ENCODE measurements at places on chromosomes 2 and 18.
A peak's percentile ranks its signal among the peaks of the same experiment; 100 is the strongest.

GRCh38 chr2:21281384-21281783, 157.6 kb downstream of the TDRD15 start:
- DNase-seq = no peak

DNA sequence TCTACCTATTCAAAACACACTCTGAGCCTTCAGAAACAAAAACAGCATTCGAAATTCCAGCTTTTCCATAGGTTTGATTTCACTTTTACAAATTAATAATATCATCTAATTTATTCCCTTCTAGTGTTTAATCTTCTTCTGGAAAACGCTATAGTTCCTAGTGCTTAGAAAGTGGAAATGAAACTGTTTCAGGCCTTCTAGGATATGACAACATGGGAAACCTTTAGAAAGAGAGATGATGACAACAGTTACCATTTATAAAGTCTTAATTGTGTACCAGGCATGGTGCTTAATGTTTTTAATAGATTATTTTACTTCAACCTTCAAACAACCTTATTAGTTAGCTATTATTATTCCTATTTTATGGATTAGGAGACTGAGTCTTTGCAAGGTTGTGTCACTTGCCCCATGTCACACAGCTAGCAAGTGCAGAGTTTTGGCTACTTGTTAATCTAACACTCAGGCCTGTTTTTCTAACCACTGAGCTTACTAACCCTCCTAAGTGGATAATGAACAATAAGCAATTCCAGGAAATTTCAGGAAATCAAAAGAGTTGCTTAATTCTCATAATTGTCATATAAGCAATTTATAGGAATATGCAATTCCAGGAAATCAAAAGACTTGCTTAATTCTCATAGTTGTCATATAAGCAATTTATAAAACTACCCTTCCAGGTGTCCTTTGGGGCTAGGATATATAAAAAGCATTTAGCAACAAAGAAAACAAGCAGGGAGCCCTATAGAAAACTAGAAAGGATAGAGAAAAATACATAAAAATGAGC, 206.0 kb downstream of the ZNF521 start:
- no peak for DNase-seq

DNA sequence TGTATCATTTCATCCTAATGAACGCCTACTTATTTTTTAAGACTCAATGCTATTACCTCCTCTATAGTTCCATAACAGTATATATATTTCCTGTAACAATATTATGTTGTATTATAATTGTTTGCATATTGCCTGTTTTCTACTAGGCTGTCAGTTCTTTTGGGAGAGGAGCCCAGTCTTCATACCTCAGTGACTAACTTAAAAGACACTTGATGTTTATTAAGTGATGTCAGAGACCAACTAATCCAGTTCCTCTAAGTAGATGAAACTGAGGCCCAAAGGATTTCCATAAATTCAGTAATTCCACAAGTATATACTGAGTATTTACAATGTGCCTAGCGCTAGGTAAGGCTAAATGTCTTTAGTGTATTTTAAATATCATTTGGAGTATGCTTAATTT, 48.9 kb upstream of the AAK1 start:
- no peak for DNase-seq

GRCh38 chr2:142892715-142893114, 15.3 kb downstream of the KYNU start:
- no peak for DNase-seq

DNA sequence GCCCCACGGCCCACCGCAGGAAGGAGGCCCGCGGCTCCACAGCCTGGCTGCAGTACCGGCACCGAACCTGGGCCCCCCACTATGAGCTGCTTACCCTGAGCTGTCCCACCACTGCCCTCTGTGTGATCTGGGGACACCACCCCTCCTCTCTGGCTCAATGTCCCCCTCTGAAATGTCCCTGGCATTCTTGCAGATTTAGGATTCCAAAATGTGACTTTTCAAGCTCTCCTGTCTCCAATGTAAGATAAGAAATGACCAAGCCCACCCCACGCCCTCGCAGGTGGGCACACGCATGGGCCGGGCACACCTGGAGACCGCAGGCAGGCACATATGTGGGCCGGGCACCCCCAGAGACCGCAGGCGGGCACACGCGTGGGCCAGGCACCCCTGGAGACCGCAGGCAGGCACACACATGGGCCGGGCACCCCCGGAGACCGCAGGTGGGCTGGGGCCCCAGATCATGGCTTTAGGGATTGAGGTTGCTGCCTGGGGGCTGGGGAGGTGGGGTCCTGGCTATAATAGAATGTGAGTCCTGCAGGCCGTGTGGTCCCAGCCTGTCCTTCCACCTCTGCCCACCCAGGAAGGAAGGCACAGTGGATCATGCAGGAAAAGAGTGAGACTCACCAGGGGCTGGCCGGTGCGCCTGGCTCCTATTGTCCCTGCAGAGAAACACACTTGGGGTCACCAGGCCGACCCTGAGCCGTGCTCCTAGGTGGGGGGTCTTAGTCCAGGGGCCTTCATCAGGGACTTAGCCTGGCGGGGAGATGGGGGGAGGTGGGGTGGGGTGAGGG, 7.2 kb downstream of the PDCD1 start:
- no peak for DNase-seq

DNA sequence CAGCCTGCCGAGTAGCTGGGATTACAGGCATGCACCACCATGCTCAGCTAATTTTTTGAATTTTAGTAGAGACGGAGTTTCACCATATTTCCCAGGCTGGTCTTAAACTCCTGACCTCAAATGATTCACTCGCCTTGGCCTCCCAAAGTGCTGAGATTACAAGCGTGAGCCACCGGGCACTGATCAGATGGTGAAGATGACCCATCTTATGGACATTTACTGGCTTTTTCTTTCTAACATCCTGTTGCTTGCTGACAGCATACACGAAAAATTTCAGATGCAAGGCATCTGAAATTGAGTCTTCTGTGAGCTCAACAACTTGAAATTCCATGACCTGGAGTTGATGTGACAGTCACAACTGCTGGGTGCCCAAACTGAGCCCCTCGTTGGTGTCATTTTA, 859.5 kb upstream of the CNTNAP5 start:
- DNase-seq = no peak

DNA sequence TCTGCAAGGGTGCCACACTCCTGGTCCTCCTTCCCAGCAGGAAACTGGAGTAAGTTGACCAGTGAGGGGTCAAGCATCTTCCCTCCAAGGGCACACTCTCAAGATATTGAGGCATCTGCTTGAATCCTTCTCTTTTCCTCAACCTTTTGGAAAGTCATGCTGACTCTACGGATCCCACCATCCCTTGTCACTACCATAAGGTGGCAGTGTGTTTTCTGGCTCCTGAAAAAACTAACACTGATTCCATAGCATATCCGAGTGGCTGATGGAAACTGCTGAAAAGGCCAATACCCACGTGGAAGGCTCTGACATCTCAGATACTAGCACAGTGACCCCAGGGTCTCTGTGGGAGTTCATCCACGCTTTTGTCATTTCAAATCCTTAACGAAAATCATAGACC, 37.1 kb downstream of the GPR45 start:
- DNase-seq = no peak

- no peak for DNase-seq
Observed at GRCh38 chr2:69166812-69167468, 154.0 kb downstream of the ANTXR1 start.

GRCh38 chr2:240567872-240568677, at the start of gene RNPEPL1:
Gene RNPEPL1 (plus strand): TSS chr2:240568484. CDS start chr2:240568587, 103 bp downstream.
- DNase-seq = peak; percentile 77

- no peak for DNase-seq
Observed at GRCh38 chr2:147636886-147637285, 207.9 kb upstream of the ACVR2A start.

DNA sequence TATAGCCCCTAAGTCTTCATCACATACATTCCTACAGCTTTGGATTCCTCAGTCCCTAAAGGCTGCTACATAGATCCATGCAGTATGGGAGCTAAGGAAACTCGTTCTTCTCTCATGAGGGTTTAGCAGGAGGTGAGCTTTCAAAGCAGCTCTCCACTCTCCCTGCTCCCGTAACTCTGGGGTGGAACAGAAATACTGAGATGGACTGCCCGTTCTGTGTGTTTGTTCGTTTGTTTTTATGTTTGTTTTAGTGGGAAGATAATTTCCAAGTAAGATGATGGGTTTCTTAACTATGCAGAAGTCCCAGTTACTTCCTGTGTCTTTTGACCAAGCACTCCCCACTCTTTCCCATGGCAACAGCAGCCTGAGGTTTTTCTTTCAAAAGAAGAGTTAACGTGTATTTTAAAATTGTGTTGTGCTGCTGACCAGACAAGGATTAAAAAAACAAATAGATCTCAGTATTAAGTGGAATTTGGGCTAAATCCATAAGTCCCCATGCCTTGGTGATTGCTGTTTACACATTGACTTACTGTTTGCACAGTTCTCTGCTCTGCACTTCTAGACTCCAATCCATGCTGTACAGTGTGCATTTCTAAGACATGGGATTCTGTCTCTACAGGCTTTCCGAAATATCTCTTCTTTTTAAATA, 156.4 kb upstream of the SH3BP4 start:
- DNase-seq = no peak

- no peak for DNase-seq
Observed at GRCh38 chr2:207782238-207783030, 12.7 kb upstream of the FZD5 start.

GRCh38 chr2:102588213-102588939, 31.0 kb upstream of the SLC9A2 start:
- no peak for DNase-seq

DNA sequence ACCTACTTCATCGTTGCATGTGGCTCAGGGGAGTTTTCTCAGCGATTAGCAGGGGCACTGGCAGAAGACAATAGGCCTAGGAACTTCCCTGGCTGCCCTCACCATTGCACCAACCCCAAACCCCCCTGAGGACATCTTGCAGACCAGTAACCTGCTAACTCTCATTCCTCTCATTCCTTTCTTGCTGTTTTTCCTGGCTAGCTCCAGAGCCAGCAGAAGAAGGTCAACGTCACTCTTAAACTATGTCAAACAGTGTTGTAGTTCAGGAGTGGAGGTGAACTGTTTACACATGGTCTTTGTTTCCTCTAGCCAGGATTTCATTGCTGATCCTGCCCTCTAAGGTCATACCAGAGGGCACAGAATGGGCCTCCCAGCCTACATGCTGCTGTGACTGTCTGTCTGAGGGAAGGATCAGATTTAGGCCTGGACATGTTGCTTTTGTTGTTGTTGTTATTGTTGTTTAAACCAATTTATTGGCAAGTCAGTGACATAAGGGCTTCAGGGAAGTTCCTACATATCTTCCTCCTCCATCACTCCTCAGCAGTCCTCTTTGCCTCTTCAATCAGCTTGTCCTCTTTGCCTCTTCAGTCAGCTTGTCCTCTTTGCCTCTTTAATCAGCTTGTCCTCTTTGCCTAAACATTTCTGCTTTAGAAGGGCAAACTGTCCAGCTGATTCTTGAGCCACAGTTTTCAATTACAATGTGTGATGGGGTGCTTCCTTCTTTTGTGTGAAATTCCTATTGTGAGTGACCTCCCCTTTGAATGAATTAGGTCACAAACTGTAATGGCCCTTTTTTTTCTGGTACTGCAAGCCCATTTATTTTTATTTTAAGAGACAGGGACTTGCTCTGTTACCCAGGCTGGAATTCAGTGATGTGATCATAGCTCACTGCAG, 471.9 kb upstream of the TNP1 start:
- DNase-seq = no peak

GRCh38 chr18:8496186-8496585, 113.1 kb upstream of the RAB12 start:
- no peak for DNase-seq

GRCh38 chr2:217162533-217162932, 302.7 kb upstream of the TNP1 start:
- DNase-seq = no peak

DNA sequence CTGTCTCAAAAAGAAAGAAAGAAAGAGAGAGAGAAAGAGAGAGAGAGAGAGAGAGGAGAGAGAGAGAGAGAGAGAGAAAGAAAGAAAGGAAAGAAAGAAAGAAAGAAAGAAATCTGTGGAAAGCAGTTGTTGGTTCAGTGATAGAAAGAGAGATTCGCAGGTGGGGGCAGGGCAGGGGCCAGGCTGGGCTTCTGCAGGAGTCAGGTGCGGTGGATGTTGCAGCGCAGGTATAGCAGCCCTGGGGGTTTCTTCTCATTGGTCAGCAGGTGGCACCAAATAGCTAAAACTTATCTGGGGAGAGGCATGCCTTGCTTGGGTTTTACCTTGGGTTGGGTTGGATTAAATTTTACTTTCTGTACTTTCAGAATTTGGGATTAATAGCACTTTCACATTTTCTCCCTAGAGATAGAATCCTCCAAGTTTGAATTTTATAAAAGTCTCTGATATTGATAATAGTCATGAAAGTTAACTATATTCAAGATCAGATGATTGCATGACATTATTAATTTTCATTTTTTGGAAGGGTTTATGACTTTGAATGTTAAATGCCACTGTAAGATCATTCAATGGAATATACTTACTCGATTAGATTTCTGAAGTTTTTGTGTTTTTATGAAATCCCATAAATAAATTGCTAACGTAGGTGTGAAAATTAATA, 66.6 kb downstream of the SPTBN1 start:
- DNase-seq = no peak

DNA sequence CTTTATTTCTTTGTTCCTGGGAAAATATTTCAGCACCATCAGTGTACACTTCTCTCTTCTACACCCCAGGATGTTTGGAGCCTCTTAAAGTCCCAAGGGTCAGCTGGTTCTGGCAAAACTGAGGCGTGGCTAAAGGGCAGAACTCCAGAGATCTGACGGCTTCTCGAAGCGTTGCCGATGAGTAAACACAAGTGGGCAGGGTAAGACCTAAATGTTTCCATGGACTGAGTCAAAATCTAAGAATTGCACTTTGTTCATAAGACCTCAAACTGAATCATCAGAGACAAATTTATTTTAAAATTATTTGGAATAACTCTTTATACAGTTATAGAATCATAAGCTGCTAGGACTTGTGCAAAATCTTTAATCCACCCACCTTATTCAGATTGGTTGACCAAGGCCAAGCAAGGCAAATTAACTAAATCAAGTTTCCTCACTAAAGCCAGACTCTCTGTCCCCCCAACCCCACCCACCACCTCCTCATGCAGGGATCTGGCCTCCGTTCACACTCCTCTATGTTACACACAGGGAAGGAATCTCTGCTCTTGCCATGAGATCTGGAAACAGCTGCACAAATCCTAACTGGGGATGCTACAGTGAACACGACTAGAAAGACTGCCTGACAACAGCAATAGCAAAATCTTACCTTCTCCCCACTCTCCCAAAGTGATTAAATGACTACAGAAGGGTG, 342.6 kb upstream of the KLHL29 start:
- no peak for DNase-seq

Measured in chondrocyte (in vitro differentiated cells).